Liver (tissue), 10 donors: ENCODE measurements at places on chromosomes 4 and X. TPM values are rescaled to one million over a fixed set of nuclear protein-coding genes. Genes with fewer than 3 reads are reported as not detected.

Gene TXLNG
- total RNA-seq: 7.4 TPM

- H3K27me3 ChIP-seq: no peaks in the 10 kb centered on the region
- peaks cover 4% of the 10 kb centered on the region for H3K36me3 ChIP-seq
- peak overlapping the region; percentile 27 for H3K27ac ChIP-seq
- H3K4me1 ChIP-seq: peaks cover 8% of the 10 kb centered on the region
- no peak for DNase-seq
Observed at GRCh38 chr4:40502934-40503333, 126.7 kb downstream of the RBM47 start.

- peak; percentile 68 for DNase-seq
- no peak overlapping the region for H3K4me3 ChIP-seq
- peaks cover 3% of the 10 kb centered on the region for H3K4me1 ChIP-seq
Observed at GRCh38 chr4:1130316-1131186, 17.2 kb upstream of the RNF212 start.

- peak overlapping the region; percentile 82 for H3K4me3 ChIP-seq
- DNase-seq: no peak
- no peaks in the 10 kb centered on the region for H3K27me3 ChIP-seq
- H3K4me1 ChIP-seq: peaks cover 6% of the 10 kb centered on the region
Observed at GRCh38 chr4:170088716-170089115, 1.0 kb downstream of the AADAT start.

Gene DRD5
- total RNA-seq: not detected

DNA sequence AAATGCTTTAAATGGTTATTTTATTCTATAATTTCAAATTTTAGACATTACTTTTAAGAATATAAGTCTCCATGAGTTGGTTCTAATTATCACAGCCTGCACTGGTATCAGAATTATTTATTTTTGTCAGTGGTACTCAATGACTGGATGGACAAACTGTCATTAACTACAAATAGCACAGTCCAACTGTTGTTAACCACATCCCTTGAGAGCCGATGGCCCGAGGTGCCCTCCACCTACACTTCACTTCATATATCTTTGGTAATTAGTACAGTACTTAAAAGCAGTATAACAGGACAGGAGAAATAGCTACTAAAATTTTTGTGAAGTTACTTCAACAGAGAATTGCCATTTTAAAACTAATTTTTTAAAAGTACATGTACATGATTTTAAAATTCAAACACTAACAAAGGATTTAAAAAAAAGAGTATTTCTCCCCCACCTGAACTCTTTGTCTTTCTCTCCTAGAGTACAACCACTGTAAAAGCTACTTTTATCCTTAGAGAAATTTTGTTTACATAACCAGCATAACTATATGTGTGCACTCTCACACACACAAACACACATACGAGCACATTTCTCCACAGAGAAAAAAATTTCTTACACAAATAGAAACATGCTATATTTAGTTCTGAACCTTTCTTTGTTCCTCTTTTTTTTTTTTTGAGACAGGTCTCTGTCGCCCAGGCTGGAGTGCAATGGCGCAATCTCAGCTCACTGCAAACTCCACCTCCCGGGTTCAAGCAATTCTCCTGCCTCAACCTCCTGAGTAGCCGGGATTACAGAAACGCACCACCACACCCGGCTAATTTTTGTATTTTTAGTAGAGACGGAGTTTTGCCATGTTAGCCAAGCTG lies 6.5 kb downstream of the TIFA start:
- DNase-seq: no peak
- no peaks in the 10 kb centered on the region for H3K27me3 ChIP-seq
- peaks cover 10% of the 10 kb centered on the region for H3K4me1 ChIP-seq
- H3K36me3 ChIP-seq: no peaks in the 10 kb centered on the region

Gene GUCY1A1
- total RNA-seq: 9.7 TPM

- H3K27me3 ChIP-seq: no peaks in the 10 kb centered on the region
- H3K4me3 ChIP-seq: no peak overlapping the region
- H3K4me1 ChIP-seq: no peaks in the 10 kb centered on the region
- H3K27ac ChIP-seq: no peak overlapping the region
- no peak for DNase-seq
Observed at GRCh38 chr4:98746936-98747335, 88.5 kb upstream of the TSPAN5 start.

GRCh38 chr4:54840992-54841768 lies 183.4 kb downstream of the KIT start:
- H3K27ac ChIP-seq: no peak overlapping the region
- DNase-seq: no peak
- H3K36me3 ChIP-seq: no peaks in the 10 kb centered on the region
- no peaks in the 10 kb centered on the region for H3K27me3 ChIP-seq
- no peaks in the 10 kb centered on the region for H3K4me1 ChIP-seq
- no peak overlapping the region for H3K4me3 ChIP-seq

Gene BEX5
- 0.09 TPM for total RNA-seq

GRCh38 chr4:169668069-169668721 lies 47.8 kb downstream of the CLCN3 start:
- DNase-seq: no peak
- no peak overlapping the region for H3K4me3 ChIP-seq
- no peak overlapping the region for H3K27ac ChIP-seq
- peaks cover 19% of the 10 kb centered on the region for H3K4me1 ChIP-seq
- H3K36me3 ChIP-seq: no peaks in the 10 kb centered on the region

DNA sequence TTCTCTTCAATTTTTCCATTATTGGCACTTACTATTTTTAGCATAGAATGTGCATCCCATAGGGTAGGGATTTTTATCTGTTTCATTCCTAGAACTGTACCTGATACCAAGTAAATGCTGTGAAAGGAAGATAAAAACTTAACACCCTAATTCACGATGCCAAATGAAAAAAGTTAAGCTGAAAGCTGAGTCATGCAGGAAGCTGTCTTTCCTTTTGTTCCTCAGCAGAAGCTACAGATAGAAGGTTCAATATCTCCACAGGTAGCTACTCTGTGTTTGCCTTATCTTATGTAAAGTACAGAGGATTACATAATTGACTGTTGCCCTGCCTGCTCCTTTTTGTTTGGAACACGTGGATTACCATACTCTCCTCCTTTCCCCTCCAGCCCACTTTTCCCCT lies 77.0 kb downstream of the LRP2BP start:
- H3K27me3 ChIP-seq: no peaks in the 10 kb centered on the region
- H3K36me3 ChIP-seq: peaks cover 2% of the 10 kb centered on the region
- H3K4me1 ChIP-seq: no peaks in the 10 kb centered on the region

DNA sequence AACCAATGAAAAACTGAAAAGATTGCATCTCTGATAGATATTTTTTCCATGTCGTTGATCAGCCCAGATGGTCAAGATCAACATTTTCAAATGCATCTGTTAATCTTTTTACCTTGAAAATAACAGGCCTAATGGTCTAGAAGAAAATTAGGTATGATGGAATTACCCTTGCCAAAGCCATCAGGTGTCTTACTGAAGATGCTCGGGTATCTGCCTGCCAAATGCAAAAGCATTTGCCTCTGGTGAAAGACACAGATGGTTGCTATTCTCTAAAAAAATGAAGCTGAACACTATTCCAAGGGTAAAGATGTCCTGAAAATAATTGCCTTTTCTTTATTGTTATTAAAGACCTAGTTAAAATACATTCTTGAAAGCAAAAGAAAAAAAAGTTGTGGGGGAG lies 126.0 kb downstream of the FNIP2 start:
- H3K27ac ChIP-seq: no peak overlapping the region
- H3K4me1 ChIP-seq: no peaks in the 10 kb centered on the region
- no peaks in the 10 kb centered on the region for H3K27me3 ChIP-seq
- H3K4me3 ChIP-seq: no peak overlapping the region
- H3K36me3 ChIP-seq: peaks cover 32% of the 10 kb centered on the region
- no peak for DNase-seq

GRCh38 chrX:23937100-23937499 lies 29.3 kb downstream of the CXorf58 start:
- DNase-seq: no peak
- no peaks in the 10 kb centered on the region for H3K27me3 ChIP-seq
- no peaks in the 10 kb centered on the region for H3K36me3 ChIP-seq
- H3K27ac ChIP-seq: no peak overlapping the region
- no peaks in the 10 kb centered on the region for H3K4me1 ChIP-seq

DNA sequence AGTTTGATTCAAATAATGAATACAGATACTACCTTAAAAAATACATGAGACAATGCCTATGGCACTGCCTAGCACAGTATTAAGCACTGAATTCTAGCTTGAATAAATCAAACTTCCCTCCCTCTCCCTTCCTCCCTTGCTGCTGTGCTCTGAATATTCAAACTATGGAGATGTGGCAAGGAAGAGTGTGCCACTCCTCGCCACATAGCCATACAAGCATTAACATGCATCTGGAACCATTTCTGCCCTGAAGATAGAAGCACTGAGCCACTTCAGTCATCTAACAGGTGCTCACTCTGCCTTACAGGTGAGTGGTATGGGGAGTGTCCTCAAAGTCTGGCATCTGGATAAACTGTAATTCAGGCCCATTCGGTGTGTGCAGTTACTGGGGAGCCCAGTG lies 276.9 kb downstream of the ARHGAP24 start:
- H3K36me3 ChIP-seq: no peaks in the 10 kb centered on the region
- H3K27me3 ChIP-seq: no peaks in the 10 kb centered on the region
- H3K27ac ChIP-seq: no peak overlapping the region
- no peak overlapping the region for H3K4me3 ChIP-seq
- no peak for DNase-seq

DNA sequence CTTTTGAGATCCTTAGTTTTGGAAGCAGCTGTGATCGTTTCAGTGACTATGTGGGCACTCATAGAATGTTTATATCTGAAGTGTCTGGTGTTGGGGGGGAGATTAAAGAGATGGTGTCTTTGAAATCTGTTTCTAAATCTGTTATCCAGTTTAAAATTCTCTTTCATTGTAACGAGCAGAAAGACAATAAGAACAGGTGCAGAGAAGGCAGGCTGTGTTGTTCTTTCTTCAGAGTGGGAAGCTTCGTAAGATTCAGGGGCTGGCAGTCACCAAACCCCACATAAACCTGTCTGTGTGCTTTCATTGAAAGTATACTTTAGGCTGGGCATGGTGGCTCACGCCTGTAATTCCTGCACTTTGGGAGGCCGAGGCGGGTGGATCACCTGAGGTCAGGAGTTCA lies 16.3 kb upstream of the DHRSX start:
- H3K27ac ChIP-seq: no peak overlapping the region
- H3K4me1 ChIP-seq: no peaks in the 10 kb centered on the region
- no peak for DNase-seq
- H3K36me3 ChIP-seq: no peaks in the 10 kb centered on the region

Gene SPATA18
- 1.1 TPM for total RNA-seq

- DNase-seq: no peak
- no peak overlapping the region for H3K4me3 ChIP-seq
- no peaks in the 10 kb centered on the region for H3K36me3 ChIP-seq
- H3K27me3 ChIP-seq: no peaks in the 10 kb centered on the region
- no peak overlapping the region for H3K27ac ChIP-seq
- no peaks in the 10 kb centered on the region for H3K4me1 ChIP-seq
Observed at GRCh38 chr4:35164063-35164462, 1080.3 kb downstream of the ARAP2 start.

DNA sequence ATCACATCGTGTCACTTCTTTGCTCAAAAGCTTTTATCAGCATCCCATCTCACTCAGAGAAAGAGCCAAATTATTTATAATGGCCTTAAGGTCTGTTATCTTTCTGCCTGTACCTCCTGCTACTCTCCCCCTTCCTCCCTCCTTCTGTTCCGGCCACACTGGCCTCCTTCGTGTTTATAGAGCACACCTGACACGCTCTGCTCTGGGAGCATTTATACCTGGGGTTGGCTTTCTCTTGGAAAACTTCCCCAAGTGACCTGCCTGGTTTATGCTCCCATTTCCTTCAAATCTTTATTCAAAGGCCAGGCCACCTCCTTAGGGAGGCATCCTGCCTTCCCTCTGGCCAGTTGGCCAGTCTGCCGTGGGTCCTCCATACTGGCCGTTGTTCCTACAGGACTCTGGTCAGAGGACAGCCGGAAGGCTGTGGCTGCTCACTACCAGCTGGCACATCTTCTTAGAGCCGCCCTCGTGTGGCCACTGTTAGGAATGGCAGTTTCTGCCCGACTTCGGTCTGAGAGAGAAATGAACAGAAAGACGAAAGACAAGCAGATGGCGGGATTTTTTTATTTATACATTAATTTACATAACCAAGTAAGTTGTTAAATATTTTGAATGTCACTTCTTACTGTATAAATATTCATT lies 80.2 kb upstream of the CBLL2 start:
- H3K27ac ChIP-seq: no peak overlapping the region
- peak; percentile 38 for DNase-seq
- no peaks in the 10 kb centered on the region for H3K36me3 ChIP-seq
- H3K4me1 ChIP-seq: no peaks in the 10 kb centered on the region
- no peak overlapping the region for H3K4me3 ChIP-seq

- no peaks in the 10 kb centered on the region for H3K27me3 ChIP-seq
- H3K4me1 ChIP-seq: no peaks in the 10 kb centered on the region
- no peaks in the 10 kb centered on the region for H3K36me3 ChIP-seq
Observed at GRCh38 chr4:175369087-175369486, 443.0 kb downstream of the GPM6A start.

GRCh38 chr4:152935143-152935542 lies 980 bp upstream of the FHDC1 start:
- H3K27ac ChIP-seq: no peak overlapping the region
- DNase-seq: peak; percentile 67
- peaks cover 15% of the 10 kb centered on the region for H3K4me1 ChIP-seq
- peaks cover 5% of the 10 kb centered on the region for H3K27me3 ChIP-seq
- H3K36me3 ChIP-seq: no peaks in the 10 kb centered on the region

Gene IRS4
- total RNA-seq: not detected

DNA sequence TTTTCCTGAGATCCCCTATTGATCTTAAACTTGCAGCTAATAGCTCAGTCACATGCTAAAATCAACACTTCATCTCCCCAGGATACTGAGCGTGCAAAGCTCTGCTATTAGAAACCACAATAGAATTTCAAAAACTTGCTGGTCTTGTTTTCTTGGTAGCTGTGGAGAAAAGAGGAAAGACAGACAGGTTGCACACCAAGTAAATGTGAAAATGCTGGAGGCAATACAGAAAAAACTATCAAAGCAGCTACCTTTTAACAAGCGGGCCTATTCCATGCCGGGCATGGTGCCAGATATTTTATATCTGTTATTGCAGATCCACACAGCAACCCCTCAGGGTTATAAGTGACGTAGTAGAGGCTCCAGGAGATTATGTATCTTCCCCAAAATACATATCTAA lies 171.9 kb downstream of the DCTD start:
- H3K27me3 ChIP-seq: no peaks in the 10 kb centered on the region
- H3K4me1 ChIP-seq: no peaks in the 10 kb centered on the region

- no peaks in the 10 kb centered on the region for H3K36me3 ChIP-seq
- no peaks in the 10 kb centered on the region for H3K4me1 ChIP-seq
- H3K4me3 ChIP-seq: no peak overlapping the region
- H3K27me3 ChIP-seq: no peaks in the 10 kb centered on the region
- H3K27ac ChIP-seq: no peak overlapping the region
- no peak for DNase-seq
Observed at GRCh38 chr4:67581208-67581857, 22.8 kb downstream of the STAP1 start.

Gene COL4A5
- 1.3 TPM for total RNA-seq

- H3K36me3 ChIP-seq: no peaks in the 10 kb centered on the region
- no peak overlapping the region for H3K27ac ChIP-seq
- H3K4me1 ChIP-seq: no peaks in the 10 kb centered on the region
- no peak overlapping the region for H3K4me3 ChIP-seq
- H3K27me3 ChIP-seq: no peaks in the 10 kb centered on the region
- DNase-seq: no peak
Observed at GRCh38 chr4:109977854-109978501, 65.3 kb downstream of the EGF start.
